Purkinje cell (primary cell): ENCODE measurements at places on chromosomes 1 and 21. TPM values are rescaled to one million over a fixed set of nuclear protein-coding genes. Genes with fewer than 3 reads are reported as not detected.

Gene HPDL
- not detected in 2 replicates for polyA plus RNA-seq

Gene CRYAA
- polyA plus RNA-seq = not detected in 2 replicates

Gene OR2L13
- polyA plus RNA-seq = 0.48 and 3.1 TPM in 2 replicates

Gene DNASE2B
- 3.1 TPM in 1 of 2 replicates, not detected in the other for polyA plus RNA-seq

Gene PPP1R8
- 33.9 and 40.5 TPM in 2 replicates for polyA plus RNA-seq
